RCC 7860 (cell line): ENCODE measurements at places on chromosomes 6 and 20.

- no peak for DNase-seq
Measured at GRCh38 chr6:169966312-169967181, 215.1 kb downstream of the ERMARD start.

DNA sequence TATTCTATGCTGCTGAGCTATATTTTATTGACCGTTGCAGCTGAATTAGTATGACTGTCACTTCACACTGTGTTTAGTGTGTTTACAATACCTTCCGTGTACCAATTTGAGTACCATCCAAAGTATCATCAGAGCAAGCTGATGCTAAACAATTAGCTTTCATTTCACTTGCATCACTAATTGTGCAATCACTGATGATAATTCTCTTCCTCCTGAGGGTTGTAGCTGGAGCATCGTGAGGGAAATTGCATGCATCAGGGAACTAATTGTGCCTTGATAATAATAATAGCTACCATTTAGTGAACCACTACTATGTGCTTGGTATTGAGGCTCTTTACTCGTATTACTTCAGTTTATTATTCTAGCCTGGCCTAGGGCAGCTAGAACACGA is 384.8 kb upstream of the SOX4 start:
- DNase-seq = no peak

GRCh38 chr20:63191400-63191799 is 24.5 kb downstream of the YTHDF1 start:
- peak; percentile 80 for DNase-seq

GRCh38 chr6:133240511-133241085 is 559 bp upstream of the EYA4 start:
- DNase-seq = no peak

DNA sequence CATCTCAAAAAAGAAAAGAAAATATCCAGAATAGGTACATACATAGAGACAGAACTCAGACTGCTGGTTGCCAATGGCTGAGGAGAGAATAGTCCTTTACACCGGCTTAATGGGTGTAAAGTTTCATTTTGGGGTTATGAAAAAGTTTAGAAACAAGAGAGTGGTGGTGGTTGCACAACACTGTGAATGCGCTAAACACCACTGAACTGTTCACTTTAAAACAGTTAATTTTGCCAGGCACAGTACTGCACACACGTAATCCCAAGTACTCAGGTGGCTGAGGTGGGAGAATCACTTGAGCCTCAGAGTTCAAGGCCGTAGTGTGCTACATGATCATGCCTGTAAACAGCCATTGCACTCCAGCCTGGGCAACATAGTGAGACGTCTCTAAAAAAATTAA is 7.6 kb downstream of the ILRUN start:
- no peak for DNase-seq

- peak; percentile 64 for DNase-seq
Measured at GRCh38 chr6:142297996-142298753, 3.6 kb upstream of the ADGRG6 start.

GRCh38 chr6:57109880-57110279 is 19.9 kb downstream of the ZNF451 start:
- DNase-seq = no peak

- DNase-seq = no peak
Measured at GRCh38 chr6:153031335-153031955, 28.9 kb upstream of the MTRF1L start.

- DNase-seq = no peak
Measured at GRCh38 chr20:38554986-38555385, 26.0 kb upstream of the ADIG start.

- no peak for DNase-seq
Measured at GRCh38 chr20:62896526-62896925, 29.8 kb downstream of the DIDO1 start.

GRCh38 chr20:21102603-21103311 is 3.4 kb downstream of the LINC00237 start:
- no peak for DNase-seq

GRCh38 chr6:81861281-81861680 is 108.8 kb upstream of the TENT5A start:
- no peak for DNase-seq

DNA sequence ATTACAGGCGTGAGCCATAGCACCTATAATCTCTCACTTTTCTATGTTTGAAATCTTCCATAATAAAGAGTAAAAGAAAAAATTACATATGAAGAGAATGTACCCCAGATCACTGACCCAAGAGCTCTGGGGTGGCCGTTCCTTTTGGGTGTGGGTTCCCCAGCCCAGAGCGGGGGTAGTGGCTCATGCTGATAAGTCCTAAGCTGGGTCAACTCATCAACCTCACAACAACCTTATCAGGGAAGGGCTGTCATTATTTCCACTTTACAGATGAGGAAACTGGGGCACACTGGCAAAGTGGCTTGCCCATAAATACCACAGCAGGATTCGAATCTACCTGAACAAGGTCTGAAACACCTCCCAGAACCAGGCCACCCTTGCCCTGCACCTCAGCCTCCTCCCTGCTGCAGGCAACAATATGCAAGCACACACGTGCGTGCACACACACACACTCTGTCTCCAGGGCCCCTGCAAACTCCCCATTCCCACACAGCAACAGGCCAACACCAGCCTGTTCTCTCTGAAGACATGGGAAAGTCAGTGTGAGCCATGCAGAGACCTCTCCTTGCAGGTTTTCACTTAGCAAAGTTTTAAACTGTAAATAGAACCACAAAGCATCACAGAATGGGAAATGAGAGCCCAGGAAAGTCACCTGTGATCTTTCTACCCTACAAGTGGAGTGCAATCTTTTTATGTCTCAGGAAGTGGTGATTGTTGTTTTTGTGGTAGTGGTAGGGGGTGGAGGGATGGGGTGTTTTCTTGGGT is 27.7 kb downstream of the BFSP1 start:
- no peak for DNase-seq

GRCh38 chr20:53930651-53931504 is 139.5 kb downstream of the BCAS1 start:
- DNase-seq = peak; percentile 62

DNA sequence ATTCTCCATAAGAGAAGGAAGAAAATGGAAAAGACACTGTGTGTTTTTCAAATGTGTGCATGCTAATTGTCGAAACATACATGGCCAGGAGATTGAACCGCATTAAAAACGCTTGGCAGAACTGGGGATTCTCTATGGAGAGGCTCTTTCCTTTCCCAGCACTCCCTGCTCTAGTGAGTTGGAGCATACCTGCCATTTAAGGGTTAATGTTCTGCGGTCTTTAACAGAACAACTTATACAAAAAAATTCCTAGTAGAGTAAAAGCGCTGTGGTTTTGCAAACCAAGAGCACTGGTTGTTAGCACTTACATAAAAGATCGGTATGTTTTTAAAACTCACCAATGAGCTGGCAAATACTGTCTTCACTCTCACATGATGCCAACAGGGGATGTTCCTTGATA is 1.5 kb downstream of the TAGAP start:
- no peak for DNase-seq
